ENCODE measurements at places on chromosomes 2 and 18.

DNA sequence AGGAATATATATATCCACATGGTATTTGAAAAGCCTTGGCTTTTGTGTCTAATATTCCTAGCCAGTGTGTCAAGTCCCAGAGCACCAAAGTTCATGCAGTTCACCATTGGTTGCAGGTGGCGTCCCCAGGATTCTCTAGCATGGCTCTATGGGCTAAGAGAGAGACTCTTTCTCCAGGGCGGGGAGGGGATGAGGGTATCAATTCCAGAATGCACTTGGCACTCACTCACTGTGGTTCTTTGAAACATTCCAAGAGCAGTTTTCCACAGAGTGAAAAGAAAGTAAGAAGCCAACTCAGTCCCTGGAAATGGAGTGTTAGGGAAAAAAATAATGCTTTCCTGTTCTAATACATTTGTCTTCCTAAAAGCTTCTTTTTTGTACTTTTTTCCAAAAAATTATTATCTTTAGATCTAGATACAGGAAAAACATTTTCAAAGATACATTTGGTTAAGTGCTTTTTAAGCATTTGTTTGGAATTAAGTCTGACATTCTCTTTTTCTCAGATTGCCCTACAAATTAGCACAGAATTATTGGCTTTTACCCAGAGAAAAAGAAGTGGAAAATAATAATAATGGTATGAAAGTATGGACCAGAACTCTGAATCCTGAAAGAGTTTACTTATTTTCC is 239.9 kb downstream of the PAX3 start:
- no peak for DNase-seq

DNA sequence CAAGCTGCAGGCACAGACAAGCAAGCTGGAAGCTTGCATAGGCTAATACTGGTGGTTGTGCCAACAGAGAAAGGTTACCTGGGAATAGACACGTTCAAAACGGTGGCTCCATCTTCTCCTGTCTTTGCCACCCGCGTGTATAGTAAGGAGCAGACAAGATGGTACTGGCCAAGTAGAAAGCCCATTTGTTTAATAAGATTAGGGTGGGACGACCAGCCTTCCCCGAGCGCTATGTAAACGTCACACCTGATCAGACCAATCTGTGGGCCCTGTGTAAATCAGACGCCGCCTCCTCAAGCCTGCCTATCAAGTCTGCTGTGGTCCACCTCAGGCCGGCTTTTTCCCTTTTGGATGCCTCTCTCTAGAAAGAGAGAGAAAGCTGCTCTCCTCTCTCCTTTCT is 189.2 kb downstream of the LAMA1 start:
- DNase-seq = no peak

GRCh38 chr2:135004005-135004746 is 43.1 kb downstream of the MAP3K19 start:
- DNase-seq = peak; percentile 56

- no peak for DNase-seq
These were observed 1.9 kb downstream of the GLI2 start for GRCh38 chr2:120737340-120738101.

- DNase-seq = no peak
These were observed 88.1 kb downstream of the TNFRSF11A start for GRCh38 chr18:62413206-62413605.

DNA sequence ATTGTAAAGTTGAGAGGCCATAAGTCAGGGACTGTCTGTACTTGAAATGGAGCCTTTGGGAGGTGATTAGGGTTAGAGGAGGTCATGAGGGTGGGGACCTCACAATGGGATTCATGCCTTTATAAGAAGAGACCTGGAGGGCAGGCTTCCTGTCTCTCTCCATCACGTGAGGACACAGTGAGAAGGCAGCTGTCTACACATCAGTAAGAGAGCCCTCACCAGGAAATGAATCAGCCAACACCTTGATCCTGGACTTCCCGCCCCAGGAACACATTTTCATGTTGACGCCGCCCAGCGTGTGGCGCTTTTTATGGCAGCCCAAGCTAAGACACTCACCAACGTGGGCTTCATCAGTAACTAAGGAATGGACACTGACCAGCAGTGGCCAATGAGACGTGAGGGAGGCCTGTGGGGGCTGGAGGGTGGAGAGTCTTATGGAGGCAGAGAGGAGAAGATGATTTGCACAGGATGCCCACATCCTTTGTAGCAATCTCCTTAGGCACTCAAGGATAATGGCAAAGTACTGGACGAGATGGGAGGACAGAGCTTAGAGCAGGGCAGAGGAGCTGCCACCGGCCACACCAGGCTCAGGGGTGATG is 162.7 kb downstream of the EIPR1 start:
- DNase-seq = no peak

DNA sequence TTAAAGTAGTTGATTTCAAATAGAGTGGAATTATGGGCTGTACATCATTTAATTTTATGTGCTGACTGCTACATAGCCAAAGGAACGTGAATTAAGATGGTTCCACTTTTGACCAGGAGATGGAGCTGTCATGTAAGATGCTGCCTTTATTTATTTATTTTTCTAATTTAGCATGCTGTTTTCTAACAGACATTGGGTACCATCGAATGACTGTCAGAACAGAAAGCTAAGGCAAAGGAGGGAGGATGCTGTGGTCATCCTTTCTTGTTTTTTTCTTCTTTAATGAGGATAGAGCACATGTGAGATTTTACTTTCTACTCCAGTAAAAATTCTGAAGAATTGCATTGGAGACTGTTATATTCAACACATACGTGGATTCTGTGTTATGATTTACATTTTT is at the start of gene SCN2A:
SCN2A (plus strand) TSS at position 185 of the 400 bp plus-strand sequence. CDS start 56,410 bp downstream, outside the sequence.
- no peak for DNase-seq

GRCh38 chr2:183465048-183465447 is 340.8 kb downstream of the NUP35 start:
- DNase-seq = no peak

- DNase-seq = no peak
These were observed 4.5 kb downstream of the EMX1 start for GRCh38 chr2:72921853-72922252.

GRCh38 chr2:91748902-91749301 is 3057.4 kb downstream of the RPIA start:
- no peak for DNase-seq

DNA sequence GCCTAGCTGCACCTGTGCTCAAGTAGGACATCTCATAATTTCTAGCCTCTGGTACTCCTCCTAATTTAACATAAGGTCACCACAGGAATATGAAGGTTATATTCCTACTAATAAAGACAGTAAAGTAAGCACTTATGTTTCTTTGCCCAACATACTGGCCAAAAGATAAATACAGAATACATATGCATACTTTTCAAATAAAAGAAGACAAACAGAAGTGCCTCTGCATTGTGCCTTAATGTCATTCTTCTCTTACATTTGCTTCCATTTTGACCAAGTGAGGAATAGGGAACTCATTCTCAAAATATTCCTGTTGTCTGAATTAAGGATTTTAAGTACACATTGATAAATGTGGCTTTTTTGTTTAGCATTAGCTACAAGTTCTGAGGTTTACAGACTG is 5.6 kb downstream of the BCL11A start:
- no peak for DNase-seq

DNA sequence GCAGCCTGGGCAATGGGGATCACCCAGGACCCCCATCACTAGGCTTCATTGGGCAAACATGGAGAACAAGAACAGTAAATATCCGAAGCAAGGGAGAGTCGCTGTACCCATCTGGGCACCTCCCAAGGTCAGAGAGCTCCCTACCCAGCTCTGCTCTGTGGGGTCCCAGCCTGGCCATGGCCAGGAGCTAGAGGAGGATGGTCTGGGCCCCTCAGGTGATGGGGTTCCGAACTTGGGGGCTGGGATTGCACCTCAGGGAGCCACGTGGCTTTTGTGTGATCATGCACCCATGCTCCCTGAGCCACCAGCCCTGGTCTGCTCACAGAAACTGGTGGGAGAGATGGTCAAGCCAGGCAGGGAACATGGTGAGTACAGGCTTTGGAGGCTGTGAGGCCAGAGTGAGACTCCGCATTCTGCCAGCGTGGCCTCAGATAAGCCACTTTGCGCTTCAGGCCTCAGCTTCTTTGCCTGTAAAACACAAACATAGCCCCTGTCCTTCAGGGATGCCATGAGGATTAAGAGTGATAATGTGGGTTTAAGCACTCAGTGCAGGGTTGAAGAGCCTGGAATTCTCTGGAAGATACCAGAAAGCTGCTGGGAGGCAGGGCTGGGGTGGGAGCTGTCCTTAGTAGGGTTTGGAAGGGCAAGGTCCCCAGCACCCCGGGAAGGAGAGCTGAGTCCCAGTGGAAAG is 3.0 kb upstream of the NMUR1 start:
- no peak for DNase-seq
